ENCODE measurements at places on chromosomes 11 and 22.

DNA sequence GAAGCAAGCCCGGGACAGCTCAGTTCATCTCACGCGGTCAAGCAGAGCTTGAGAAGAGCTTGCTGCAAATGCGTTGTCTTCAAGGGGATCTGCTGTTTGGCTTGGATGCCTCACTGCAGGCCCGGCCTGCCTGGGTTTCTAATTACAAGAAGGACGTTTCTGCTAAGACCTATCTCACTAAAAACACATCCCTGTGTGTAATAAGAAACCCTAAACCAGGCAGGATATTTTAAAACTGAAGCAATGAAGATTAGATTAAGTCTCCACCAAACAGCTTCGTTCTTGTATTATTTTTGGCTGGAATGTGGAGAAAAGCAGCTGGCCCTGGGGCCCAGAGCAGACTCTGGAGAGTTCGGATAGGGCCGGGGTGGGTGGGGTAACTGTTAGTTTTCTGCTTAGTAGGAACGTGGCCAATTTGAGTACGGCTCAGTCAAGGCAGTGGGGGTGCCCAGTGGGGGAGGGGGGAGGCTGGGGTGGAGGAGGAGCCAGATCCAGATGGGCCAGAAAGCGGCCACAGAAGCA, 6.0 kb downstream of the PKNOX2 start:
- DNase-seq, result no peak

- DNase-seq, result no peak
These were observed 17.8 kb upstream of the P2RY2 start for GRCh38 chr11:73200256-73200655.

DNA sequence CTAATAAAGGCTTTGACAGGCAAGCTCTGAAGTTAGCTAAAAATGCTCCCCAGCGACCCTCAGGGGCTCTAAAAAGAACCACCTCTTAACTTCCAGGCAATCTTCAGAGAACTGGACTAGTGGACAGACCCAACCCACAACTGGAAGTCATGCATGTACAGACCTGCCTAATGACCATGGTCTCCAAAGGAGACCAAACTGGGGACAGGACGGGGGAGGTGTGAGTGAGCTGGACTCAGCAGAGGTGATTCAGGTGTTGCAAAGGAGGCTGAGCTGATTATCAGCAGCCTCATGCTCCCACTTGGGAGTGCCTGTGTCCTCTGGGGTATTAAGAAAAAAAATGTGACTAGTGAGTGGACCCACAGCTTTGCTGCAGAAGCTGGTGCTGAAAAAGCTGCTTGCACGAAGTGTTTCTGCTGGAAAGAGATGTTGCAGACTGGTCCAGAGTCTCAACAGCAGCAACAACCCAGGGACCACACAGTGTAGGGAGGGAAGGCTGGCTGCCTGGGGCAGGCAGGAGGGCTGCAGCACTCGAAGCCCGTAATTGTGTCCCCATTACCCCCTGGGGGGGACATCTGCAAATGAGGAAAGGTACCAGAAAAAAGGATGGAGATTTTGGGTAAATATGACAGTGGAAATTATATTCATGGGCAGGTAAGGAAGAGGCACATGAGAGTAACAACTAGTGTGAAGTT, 35.3 kb downstream of the PITPNB start:
- DNase-seq, result no peak

- no peak for DNase-seq
These were observed 110.4 kb downstream of the USP35 start for GRCh38 chr11:78299000-78299710.

- DNase-seq, result no peak
These were observed 812 bp downstream of the JAM3 start for GRCh38 chr11:134069426-134070341.

DNA sequence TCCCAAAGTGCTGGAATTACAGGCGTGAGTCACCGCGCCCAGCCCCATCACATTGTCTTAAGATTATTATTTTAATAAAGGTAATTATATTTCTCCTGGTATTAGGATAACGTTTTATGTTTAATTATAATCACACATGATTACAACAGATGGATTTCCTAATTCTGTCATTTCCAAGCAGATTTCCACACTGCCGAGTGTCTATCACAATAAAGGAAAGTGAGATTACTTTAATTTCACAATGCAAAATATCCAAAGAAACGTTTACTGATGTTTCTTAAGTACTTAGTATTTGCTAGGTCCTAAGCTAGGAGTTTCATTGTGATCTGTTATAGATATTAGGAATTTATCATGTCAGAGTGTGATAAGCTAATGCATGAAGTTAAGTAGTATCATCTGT, 203.5 kb upstream of the CTSC start:
- DNase-seq, result no peak

DNA sequence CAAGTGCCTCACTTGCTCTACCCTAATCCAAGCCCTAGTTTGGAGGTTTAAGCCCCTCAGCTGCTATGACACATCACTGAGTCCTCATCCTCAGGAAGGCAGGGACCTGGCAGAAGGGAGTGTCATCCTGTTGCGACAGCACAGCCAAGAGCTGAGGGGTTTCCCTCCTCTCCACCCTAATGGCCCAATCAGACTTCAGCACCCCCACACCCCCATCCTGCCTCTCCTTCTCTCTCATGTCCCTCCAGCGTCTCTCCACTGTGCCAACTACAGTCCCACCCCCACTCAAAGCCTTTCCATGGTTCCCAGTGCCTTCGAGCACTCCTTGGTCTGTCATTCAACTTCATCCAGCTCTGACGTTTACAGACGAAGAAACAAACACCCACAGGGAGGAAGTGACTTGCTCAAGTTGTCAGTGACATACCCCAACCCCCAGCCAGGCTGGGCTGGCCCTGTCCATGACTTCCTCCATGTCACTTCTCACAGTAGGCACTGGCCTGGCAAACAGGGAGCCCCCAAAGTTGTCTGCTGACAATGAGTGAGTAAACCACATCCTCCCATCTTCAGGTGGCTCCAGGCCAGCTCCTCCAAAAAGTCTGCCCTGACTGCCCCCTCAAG, 15.6 kb downstream of the ARAP1 start:
- no peak for DNase-seq

DNA sequence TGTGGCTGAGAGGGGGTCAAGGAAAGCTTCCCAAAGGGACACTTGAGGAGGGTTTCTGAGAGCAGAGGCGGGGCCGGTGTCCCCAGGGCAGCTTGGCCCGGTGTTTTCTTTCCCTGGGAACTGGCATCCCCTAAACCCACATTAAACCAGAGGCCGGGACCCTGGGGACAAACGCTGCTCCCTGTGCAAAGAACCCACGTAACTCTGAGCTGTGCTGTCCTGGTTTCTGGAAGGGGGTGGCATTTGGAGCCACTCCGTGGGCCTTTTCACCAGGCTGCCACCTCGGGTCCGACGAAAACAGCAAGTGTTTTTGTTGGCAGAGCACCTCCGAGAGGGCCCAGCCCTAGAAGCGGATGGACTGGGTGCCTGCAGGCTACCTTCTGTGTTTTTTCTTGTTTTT, 100.2 kb upstream of the ANO1 start:
- DNase-seq, result no peak

- no peak for DNase-seq
These were observed 11.2 kb upstream of the GAB2 start for GRCh38 chr11:78428773-78429172.

DNA sequence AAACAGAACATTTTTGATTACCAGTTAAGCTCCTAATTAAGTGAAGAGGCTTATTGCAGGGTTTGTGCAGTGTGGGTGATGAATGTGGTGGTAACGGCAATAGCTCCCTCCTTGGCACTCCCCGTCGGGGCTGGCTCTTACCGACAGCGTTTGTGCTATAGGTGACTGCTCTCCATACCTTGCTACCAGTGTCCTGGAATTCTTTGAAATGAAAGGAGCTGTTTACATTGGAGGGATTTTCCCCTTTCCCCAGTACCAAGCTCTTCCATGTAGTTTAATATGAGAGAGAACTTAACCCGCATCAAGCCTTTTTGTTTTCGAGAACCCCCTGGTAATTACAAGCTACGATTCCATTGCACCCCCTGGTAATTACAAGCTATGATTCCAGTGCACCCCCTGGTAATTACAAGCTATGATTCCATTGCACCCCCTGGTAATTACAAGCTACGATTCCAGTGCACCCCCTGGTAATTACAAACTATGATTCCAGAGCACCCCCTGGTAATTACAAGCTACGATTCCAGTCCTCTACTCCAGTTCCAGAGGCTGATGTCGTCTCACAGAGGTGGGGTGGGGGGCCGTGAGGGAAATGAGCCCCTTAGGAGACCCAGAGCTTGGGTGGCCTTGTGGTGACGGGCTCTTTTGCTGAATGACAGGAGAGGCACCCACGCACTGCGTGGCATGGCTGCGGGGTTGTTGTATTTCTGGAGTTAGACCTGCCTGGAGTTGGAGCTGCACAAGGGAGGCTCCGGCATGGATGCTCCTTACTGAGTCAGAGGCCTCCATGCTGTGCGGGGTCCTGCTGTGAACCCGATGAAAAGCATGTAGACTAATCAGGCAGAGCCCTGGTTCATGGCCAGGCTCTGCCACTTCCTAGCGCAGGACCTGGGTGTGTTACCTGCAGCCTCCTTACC, 205.3 kb downstream of the TBC1D22A start:
- no peak for DNase-seq

- no peak for DNase-seq
These were observed 169.8 kb downstream of the SPON1 start for GRCh38 chr11:14132312-14132711.

DNA sequence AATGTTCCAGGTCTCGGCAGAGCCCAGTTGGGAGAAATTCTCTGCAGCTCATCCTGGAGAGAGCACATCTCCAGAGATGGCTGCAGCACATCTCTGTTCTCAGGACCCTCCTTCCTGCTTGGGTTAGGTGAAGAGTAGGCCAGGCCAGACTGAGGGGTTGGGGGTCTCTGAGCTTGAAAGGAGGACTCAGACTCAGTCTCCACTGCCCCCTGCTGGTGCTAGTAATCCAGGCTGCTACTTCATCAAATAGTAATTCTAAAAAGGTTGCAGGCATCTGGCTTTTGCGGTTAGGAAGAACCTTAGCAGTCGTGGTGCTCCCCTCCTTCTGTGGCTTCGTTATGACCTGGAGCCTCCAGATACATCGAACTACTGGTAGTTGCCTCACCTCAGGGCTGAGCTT, 9.7 kb downstream of the TUB start:
- DNase-seq, result no peak

GRCh38 chr11:123174196-123175183, 20.6 kb downstream of the CLMP start:
- DNase-seq, result no peak

GRCh38 chr11:117220568-117220967, 11.3 kb downstream of the PCSK7 start:
- no peak for DNase-seq

- no peak for DNase-seq
These were observed 58.1 kb downstream of the CHRDL2 start for GRCh38 chr11:74672956-74673692.

DNA sequence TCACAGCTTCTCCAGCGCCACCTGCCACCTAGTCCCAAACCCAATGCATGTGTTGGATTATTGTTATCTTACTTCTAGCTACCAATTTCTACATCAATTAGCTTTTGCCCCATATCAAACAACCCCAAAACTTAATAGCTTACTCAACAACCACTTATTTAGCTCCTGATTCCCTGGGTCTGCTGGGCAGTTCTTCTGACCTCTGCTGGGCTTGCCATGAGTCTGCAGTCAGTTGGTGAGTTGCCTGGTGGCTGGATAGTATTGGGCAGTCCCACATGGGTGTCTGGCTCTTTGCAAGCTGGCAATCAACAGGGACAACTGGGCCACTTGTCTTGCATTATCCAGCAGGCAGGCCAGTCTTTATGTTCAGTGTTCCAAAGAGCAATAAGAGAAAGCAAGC, 13.6 kb upstream of the MS4A15 start:
- no peak for DNase-seq

- no peak for DNase-seq
These were observed 726.6 kb upstream of the ARHGAP42 start for GRCh38 chr11:99960536-99960935.
